ENCODE measurements at places on chromosomes 7 and 10.

GRCh38 chr10:13272164-13272571 is 27.7 kb downstream of the PHYH start:
- DNase-seq: peak; percentile 45

- no peak for DNase-seq
Measured at GRCh38 chr10:114346176-114347031, 57.9 kb downstream of the AFAP1L2 start.

GRCh38 chr7:98870807-98871491 is 1.1 kb upstream of the TMEM130 start:
- DNase-seq: no peak

GRCh38 chr7:27151341-27151930 is 947 bp downstream of the HOXA3 start:
- no peak for DNase-seq

DNA sequence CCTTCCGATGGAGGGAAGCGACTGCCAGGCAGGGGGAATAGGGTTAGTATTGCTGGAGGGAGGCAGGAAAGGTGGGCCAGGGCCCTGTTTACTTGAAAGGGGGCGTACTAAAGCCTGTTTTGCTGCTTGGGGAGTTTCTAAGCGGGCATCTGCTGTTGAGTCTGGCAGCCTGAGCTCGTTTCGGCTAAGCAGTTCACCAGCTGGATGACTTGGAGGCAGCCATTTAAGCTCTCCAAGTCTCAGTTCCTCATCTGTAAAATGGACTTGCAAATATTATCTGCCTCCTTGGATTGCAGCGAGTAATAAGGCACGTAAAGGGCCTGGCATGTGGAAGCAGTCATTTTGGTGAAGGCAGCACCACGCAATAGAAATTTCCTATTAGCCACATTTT is 44.0 kb downstream of the LDB3 start:
- DNase-seq: no peak

- DNase-seq: no peak
Measured at GRCh38 chr10:5545778-5546710, 21.3 kb downstream of the CALML3 start.

DNA sequence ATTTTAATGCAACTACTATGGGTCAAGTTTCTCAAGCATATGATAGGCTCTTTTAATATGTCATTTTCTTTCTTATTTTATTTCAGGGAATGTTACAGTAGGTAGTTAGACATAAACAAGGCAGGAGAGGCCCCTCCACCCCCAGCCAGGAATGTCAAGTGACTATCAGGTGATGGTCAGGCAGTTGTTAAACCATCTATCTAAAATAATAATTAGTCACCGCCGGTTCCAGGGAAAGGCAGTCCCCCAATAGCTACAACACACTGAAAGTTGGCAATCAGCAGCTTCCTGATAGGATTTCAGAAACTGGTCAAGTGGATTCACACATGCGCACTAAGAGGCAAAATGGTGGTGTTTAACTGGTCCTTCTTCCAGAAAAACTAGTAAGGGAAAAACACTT is 9.3 kb downstream of the OLAH start:
- no peak for DNase-seq

GRCh38 chr7:5703572-5704533 is 77.6 kb downstream of the RNF216 start:
- DNase-seq: no peak

- no peak for DNase-seq
Measured at GRCh38 chr10:127976286-127976685, 69.4 kb downstream of the PTPRE start.

DNA sequence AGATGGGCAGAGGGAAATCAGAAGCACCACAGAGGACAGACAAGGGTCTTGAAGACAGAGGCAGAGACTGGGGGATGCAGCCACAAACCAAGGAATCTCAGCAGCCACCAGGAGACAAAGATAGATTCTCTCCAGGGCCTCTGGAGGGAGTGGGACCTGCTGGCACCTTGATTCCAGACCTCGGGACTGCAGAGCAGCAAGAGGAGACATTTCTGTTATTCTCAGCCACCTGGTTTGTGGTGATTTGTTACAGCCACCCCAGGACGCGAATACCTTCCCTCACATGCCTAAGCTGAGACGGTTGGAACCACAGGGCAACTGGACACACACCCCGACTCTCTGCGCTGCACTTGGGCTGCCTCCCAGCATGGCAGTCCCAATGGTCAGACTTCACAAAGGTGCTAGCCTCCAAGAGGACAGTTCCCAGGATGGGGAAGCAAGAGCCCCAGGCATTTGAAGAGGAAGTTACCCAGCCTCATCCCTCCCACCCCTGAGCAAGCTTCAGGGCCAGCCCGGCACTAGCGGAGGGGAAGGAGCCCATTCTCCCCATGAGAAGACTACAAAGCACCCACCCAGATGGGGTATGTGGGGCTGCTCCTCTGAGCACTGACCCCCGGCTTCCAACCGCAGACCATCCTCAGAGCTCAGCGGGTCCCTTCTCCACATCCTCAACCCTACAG is 104.6 kb upstream of the INSIG1 start:
- no peak for DNase-seq

DNA sequence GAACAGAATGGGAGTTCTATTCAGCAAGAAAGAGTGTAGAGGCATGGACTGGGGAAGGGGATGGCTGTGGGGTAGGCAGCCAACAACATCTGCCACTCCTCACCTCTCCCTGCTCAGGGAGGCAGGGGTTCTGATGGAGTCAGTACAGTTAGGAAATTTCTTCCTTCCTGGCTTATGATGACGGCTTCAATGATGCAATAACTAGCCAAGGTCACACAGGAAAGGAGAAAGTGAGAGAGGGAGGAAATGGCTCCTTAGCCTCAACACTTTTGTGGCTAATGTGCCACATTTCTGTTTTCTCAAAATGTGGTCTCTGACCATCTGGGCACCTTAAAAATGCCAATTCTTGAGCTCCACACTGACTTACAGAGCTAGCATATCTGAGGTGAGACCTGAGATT is 79.3 kb upstream of the PDZD8 start:
- DNase-seq: no peak

GRCh38 chr10:73076360-73077183 is 20.1 kb downstream of the P4HA1 start:
- DNase-seq: peak; percentile 72

- peak; percentile 51 for DNase-seq
Measured at GRCh38 chr7:100942045-100942774, 7.1 kb upstream of the MUC3A start.

DNA sequence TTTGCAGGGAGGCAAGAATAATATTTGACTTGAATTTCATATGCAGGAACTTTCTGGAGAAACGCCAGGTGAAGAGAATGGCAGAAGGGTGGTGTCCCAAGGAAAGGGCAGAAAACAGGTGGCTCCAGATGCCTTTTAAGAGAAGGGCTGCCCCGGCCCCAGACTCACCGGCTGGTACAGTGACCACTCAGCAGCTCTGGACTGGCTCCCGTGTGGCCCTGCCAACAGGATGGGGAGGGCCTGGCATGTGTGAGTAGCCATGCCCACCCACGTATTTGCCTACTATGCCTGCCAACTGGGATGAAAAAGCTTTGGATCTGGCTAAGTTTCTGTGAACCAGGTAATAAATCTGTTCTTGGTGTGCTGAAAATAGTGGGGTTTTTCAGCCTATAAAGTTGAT is 159.5 kb downstream of the PRKAG2 start:
- no peak for DNase-seq

DNA sequence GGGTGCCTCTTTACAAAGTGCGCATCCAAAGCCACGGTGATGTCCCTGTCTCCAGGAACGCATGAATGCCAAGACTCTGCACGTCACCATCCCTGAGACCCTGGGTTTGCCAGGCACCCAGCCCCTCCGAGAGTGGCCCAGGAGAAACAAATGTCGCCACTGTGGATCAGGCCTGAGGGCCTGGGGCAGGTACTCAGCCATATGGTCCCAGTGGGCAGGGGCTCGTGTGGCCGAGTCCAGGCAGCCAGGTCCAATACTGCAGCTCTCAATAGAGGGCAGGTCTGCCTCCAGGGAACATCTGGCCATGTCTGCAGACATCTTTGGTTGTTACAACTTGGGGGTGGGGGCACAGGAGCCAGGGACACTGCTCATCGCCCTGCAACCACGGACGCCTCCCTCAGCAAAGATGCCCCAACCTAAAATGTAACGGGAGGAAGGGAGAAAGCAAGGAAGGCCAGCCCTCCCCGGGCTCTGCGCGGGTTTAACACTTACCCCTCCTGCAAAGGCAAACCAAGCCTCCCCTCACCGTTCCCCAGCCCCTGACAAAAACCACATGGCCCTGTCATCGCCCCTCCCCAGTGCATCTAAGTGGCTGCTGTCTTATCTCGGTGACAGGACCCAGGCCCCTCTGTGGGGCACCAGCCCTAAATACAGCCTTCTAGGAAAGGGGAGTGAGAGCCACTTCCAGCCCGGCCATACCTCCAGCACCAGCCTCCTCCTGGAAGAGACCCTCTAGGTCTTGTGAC is 10.3 kb upstream of the PAPOLB start:
- no peak for DNase-seq

- DNase-seq: no peak
Measured at GRCh38 chr10:122127943-122128342, 139.0 kb downstream of the TACC2 start.

DNA sequence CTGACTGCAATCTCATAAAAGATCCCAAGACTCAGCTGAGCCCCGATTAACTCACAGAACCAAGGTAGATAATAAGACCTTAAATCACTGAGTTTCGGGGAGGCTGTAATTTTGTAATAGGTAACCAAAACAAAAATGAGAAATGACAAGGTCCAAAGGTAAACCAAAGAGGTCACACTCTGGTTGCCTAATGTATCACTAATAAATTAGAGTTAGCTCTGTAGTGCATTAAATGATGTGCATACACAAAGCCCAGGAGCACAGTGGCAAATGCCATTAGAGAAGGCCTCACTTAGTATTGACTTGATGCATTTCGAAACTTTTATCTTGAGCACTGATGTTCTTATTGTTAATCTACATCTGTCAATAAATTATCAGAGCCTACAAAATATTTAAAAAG is 237.7 kb upstream of the CCDC6 start:
- no peak for DNase-seq

DNA sequence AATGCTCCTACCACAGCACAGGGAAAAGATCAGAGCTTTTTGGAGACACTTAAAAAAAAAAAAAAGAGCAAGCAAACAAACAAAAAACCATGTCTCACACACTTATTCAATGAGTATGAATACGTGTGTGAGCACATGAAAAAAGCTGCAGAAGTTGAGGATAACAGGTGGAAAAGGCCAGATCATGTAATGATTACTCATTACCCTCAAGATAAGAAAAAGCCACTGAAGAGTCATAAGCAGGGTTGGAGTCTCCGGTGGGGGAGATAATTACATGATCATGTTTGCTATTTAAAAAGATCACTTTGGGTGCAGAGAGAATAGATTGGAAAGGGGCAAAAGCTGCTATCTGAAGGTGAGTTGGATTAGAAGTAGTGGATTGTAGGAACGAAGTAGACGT is 77.0 kb downstream of the POU6F2 start:
- DNase-seq: no peak

- no peak for DNase-seq
Measured at GRCh38 chr10:7788639-7789286, 786 bp downstream of the ATP5F1C start.

DNA sequence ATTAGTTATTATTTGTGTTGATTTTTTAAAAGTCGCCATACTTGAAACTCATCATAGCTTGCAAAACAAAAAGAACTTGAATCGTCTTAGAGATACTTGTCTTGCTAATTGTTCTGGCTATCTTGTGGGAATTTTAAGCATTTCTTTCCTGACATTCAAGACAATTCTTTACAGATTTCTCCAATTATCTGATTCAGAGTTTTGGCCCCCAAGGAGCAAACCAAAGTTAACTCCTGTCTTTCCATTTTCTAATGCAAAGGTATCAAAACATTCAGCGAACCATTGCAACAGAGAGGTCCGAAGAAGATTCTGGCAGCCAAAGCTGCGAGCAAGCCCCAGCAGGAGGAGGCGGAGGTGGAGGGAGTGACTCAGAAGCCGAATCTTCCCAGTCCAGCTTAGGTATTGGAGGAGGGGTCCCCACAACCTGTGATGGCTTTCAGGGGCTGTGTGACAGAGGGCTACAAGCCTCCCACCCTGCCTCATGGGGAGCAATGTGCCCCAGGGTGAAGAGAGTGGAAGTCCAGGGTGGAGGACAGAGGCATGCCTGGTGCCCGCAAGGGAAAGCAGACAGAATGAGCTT is 119.4 kb upstream of the STK17A start:
- DNase-seq: no peak

GRCh38 chr7:11835260-11835659 is 3.3 kb upstream of the THSD7A start:
- no peak for DNase-seq

GRCh38 chr7:75040512-75040911 is 33.1 kb downstream of the RCC1L start:
- DNase-seq: no peak

GRCh38 chr10:125639846-125640245 is 43.1 kb downstream of the TEX36 start:
- DNase-seq: no peak

DNA sequence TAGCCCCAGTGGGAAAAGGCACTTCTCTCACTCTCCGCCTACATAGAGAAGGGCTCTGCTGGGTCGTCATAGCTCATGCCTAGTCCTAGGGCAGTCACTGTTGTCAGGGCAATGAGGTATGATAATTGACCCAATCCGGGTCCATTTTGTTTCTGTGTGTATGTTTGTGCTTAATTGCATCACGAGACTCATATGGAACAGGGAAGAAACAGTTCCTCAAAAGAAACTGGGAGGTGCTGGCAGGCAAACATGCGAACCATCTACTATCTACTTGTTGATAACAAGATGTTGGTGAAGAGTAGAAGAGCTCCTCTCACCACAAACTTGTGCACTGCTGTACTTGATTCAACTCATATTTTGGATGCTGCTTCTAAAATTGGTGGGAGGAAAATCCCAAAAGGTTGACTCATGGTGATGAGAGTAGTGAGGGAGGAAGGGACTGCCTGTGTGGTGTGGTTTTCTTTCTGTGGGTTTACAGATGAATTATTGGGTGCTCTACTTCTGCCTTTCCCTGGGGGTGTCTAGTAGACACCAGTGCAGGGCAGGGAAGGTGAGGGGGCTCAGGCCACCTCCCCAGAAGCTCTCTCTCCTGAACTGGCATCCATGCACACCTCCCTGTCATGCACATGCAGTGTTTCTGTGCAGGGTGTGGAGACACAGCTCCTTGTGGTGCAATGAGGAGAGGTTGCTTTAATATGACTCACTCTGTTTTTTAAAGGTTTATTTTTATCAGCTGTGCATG is 29.4 kb downstream of the LSMEM1 start:
- DNase-seq: no peak

DNA sequence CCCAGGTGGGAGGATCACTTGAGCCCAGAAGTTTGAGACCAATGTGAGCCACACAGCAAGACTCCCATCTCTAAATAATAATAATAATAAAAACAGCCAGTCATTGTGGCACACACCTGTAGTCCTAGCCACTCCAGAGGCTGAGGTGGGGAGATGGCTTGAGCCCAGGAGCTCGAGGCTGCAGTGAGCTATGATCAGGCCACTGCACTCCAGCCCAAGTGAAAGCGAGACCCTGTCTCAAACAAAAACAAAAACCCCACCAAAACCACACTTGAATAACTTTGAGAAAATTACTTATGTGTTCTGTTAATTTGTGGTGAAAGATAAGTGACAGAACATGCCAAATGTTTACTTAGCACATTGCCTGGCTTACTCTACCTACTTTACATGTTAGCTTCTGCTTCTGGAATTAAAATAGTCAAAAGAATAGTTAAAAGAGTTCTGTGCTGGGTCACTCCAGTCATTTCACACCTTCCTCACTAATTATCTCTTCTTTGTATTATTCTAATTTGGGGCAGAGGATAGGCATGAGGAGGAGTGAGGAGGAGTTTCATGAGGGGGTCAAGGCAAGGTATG is 9.8 kb downstream of the TMEM60 start:
- DNase-seq: no peak

GRCh38 chr10:3692387-3692999 is 92.5 kb downstream of the KLF6 start:
- DNase-seq: no peak

Data from HFF-Myc (cell line).